HepG2 (cell line): ENCODE measurements at places on chromosomes 11 and 22. TPM values are rescaled to one million over a fixed set of nuclear protein-coding genes. Genes with fewer than 3 reads are reported as not detected.

OOSP4A gene
- not detected in 2 replicates for total RNA-seq

PCF11 gene
- 43.1 and 47.7 TPM in 2 replicates for total RNA-seq

LIF gene
- 1.5 and 3.6 TPM in 2 replicates for total RNA-seq

OR52M1 gene
- not detected in 2 replicates for total RNA-seq

SLC43A1 gene
- total RNA-seq, result 40.0 and 72.3 TPM in 2 replicates

SMIM35 gene
- total RNA-seq, result not detected in 2 replicates

OR8A1 gene
- not detected in 2 replicates for total RNA-seq

CRYBA4 gene
- not detected in 2 replicates for total RNA-seq

SAA1 gene
- not detected in 2 replicates for total RNA-seq

FXYD6 gene
- not detected in 2 replicates for total RNA-seq

TMPRSS5 gene
- total RNA-seq, result 0.40 TPM in 1 of 2 replicates, not detected in the other

TREH gene
- total RNA-seq, result 0.46 and 0.86 TPM in 2 replicates

MN1 gene
- total RNA-seq, result not detected in 2 replicates

SPI1 gene
- total RNA-seq, result not detected in 2 replicates

PACSIN2 gene
- 54.1 and 65.1 TPM in 2 replicates for total RNA-seq

GRM5 gene
- total RNA-seq, result not detected in 2 replicates

SMC1B gene
- total RNA-seq, result not detected in 2 replicates

MMP13 gene
- total RNA-seq, result not detected in 2 replicates

GPR83 gene
- 0.04 and 0.10 TPM in 2 replicates for total RNA-seq

RBM4B gene
- 25.6 and 25.8 TPM in 2 replicates for total RNA-seq

TCN2 gene
- 0.31 TPM in 1 of 2 replicates, not detected in the other for total RNA-seq

B4GALNT4 gene
- 24.8 and 50.1 TPM in 2 replicates for total RNA-seq

NPTXR gene
- 2.5 and 2.6 TPM in 2 replicates for total RNA-seq
